ENCODE measurements at places on chromosomes 7 and 10.

DNA sequence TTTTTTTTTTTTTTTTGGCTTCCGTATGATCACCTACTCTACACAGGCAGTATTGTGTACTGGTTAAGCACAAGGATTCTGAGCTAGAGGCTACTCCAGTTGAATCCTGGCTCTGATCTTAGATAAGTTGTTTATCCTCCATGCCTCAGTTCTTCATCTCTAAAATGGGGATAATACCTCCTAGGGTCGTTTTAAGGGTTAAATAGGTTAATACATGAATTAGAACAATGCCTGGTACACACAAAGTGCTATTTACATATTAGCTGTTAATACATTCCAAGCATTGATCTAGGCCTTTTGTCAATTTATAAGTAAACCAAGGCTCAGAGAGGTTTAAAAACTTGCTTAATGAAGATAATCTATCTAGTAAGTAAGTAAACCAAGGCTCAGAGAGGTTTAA is 59.0 kb downstream of the ST7 start:
- DNase-seq = no peak

- no peak for DNase-seq
Observed at GRCh38 chr10:93139059-93139655, 65.5 kb downstream of the CYP26A1 start.

- DNase-seq = no peak
Observed at GRCh38 chr7:144050093-144050492, 1.3 kb downstream of the OR2A5 start.

DNA sequence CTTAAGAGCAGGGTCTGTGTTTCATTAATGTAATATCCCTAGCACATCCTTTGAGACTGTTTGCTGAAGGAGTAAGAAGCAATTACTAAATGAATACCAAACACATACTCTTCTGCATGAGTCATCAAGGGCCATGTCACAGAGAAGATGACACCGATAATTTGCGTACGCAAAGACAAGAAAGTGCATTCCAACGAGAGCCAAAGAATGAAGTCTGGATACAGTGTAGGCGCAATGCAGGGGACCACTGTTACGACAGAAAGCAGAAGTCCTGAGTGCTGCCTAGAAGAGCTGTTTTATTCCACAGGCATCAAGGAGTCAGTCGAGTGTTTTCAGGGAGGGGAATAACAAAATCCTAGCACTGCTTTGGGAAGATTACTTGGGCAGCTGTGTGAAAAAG is 62.7 kb downstream of the VPS41 start:
- DNase-seq = no peak

DNA sequence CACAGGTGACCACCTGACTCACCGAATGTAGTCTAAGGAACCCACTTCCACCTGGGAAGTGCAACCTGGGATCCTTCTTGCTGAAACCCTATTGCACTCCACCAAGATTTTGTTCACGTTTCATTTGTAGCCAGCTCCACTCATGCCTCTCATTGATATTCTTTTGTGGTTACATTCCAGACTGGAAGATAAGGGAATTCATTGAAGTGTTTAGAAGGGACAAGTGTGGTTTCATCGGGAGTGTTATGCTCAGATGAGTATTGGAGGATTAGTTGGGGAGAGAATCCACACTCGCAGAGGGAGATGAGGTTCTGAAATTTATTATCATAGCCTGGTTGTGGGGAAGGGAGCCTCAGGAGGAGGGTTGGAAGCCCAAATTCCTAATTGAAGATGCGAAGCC is 320.4 kb downstream of the KCNMA1 start:
- DNase-seq = no peak

GRCh38 chr7:38306914-38307313 is 33.5 kb upstream of the TARP start:
- no peak for DNase-seq

GRCh38 chr10:3067118-3067858 is at the start of gene PFKP:
Gene PFKP, plus strand, starts transcription at chr10:3067548. Its CDS starts 48 bp downstream, at chr10:3067596.
- DNase-seq = peak; percentile 82

DNA sequence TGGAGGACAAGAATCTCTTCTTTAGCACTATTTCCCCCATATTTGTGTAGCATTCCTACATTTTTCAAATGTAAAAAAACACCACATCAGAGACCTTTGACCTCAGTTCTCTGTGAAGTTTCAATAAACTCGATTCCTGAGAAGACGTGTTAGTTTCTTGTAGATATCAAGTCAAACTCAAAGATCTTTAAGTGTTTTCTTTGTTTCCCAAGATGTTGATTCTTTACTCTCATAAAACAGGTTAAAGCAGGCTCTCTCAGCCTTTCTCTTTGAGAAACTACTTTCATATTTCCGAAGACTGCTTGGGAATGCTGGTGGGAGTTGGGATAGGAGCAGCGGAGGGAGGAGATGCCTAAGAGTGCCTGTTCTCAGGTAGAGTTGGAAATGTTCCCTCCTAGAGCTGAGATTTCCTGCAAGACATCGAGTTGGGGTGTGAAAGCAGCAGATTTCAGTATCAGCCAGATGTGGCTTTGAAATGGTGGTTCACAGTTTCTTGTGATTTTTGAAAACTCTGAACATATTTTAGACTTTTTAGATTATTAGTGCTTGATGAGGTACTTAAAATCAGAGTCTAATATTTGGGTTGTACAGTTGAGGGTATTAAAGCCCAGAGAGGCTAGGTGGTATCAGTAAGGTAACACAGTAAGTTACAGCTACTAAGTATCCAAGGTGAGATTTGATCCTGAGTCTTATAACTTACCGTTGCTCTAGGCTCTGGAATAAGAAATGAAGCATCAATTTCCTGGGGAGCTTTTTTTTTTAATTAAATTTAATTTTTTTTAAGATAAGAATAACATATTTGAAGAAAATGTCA is 13.9 kb downstream of the ADK start:
- DNase-seq = no peak

- DNase-seq = no peak
Observed at GRCh38 chr7:151891182-151891581, 14.3 kb upstream of the PRKAG2 start.

GRCh38 chr10:108060246-108060645 is 895.7 kb upstream of the SORCS1 start:
- no peak for DNase-seq

- no peak for DNase-seq
Observed at GRCh38 chr10:86106616-86107015, 260.0 kb downstream of the GRID1 start.

- DNase-seq = no peak
Observed at GRCh38 chr7:25812086-25812850, 339.7 kb upstream of the NFE2L3 start.

- DNase-seq = no peak
Observed at GRCh38 chr7:151252961-151253711, 4.6 kb upstream of the SMARCD3 start.

DNA sequence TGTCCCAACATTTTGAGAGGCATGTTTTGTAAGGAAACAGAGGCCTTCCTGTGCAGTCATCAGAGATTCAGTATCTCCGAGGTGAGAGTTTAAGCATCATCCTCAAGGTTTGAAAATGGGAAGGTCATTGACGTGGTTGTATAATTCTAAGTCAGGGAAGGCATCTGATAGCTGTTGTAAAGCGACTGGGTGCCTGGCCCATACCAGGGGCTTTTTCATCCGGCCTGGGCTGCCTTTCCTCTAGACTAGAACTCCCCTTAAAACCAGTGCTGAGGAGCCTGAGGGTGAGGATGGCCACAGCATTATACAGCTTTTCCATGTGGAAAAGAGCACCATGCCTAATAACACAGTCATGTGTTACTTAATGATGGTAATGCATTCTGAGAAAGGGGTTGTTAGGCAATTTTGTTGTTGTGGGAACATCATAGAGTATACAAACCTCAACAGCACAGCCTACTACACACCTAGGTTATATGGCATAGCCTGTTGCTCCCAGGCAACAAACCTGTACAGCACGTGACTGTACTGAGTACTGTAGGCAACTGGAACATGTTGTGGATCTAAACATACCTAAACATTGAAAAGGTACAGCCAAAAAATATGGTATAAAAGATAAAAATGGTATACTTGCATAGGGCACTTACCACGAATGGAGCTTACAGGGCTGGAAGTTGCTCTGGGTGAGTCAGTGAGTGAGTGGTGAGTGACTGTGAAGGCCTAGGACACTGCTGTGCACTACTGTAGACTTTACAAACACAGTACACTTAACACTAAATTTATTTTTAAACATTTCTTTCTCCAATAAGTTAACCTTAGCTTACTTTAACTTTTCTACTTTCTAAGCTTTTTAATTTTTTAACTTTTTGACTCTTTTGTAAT is 13.5 kb upstream of the CACUL1 start:
- no peak for DNase-seq

- no peak for DNase-seq
Observed at GRCh38 chr10:36254199-36254598, 612.1 kb upstream of the FZD8 start.

DNA sequence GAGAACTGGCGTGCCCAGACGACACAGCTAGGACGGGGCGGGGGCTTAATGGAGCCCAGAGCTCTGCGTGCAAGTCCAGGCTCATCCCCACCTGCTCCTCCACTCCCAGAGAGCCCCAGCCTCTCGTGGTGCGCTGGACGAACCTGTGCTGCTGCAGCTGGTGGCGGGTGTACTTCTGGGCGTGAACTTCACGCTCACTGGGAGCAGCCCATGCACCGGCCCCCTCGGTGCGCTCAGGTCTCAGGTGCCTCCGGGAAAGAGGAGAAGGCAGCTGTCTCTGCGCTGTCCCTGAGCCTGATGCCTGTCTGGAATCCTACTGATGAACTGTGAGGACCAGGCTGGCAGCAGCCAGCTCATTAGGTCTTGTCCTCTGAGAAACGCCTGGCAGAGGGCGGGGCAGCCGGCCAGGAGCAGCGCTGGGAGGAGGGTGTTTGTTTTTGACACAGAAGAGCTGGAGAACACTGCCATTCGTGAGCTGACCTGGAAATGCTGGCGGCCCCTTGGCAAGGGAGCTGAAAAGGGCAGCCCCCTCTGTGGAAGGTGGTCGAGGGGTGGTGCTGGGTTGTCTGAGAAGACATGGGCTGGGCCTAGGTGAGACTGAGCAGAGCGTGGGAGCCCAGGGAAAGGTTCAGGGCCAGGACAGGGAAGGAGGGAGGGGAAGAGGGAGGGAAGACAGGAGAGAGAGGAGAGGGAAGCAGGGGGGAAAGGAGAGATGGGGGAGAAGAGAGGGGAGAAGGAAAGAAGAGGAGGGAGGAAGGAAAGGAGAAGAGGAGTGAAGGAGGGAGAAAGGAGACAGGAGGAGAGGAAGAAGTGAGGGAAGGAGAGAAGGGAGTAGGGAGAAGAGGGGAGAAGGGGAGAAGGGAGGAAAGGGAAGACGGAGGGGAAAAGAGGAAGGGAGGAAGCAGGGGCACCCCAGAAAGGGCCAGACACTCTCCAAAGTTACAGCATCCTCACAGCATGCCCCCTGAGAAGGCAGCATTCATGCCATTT is 53.5 kb upstream of the TNS3 start:
- no peak for DNase-seq

DNA sequence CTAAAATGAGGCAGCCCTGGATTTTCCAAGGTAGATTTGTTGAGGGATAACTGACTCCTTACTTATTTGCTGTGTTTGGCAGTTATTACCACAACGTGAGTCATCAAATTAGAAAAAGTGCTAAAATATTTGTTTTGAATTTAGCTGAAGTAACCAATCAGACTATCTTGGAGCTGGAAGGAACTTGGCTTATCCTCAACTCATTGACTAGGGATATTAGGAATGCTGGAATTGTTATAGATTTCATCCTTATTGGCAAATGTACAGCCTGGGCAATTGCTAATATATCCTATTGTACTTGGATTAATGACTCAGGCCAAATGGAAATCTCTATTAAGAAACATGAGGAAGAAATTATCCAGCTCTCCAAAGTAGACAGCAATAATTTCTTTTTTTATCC is 1189.0 kb upstream of the LRRN3 start:
- DNase-seq = no peak

DNA sequence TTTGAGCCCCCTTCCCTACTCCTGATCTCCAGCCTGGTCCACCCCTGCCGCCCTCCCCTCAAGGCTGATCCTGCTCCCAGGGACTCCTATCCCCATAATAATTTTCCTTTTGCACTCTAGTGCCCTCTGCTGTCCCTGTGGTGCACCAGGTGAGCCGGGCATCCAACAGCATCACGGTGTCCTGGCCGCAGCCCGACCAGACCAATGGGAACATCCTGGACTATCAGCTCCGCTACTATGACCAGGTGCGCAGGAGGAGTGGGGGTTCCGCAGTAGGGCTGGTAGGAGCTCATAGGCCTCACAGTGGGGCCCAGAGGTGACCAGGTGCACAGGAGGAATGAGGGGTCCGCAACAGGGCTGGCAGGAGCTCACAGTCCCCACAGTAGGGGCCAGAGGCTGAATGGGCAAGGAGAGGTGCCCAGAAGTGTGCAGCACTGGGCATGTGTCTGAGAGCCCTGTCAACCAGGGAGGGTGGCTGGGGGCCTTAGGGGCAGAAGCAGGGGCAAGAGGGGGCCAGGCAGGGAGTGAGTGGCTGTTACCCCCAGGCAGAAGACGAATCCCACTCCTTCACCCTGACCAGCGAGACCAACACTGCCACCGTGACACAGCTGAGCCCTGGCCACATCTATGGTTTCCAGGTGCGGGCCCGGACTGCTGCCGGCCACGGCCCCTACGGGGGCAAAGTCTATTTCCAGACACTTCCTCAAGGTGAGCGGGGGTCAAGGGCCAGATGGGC is 11.7 kb downstream of the EPHB6 start:
- DNase-seq = peak; percentile 43

GRCh38 chr10:37860494-37861190 is 3.2 kb upstream of the ZNF248 start:
- DNase-seq = no peak

GRCh38 chr10:133275684-133276092 is 980 bp downstream of the ADAM8 start:
- DNase-seq = peak; percentile 76

- no peak for DNase-seq
Observed at GRCh38 chr7:131244259-131244852, 83.3 kb upstream of the MKLN1 start.

DNA sequence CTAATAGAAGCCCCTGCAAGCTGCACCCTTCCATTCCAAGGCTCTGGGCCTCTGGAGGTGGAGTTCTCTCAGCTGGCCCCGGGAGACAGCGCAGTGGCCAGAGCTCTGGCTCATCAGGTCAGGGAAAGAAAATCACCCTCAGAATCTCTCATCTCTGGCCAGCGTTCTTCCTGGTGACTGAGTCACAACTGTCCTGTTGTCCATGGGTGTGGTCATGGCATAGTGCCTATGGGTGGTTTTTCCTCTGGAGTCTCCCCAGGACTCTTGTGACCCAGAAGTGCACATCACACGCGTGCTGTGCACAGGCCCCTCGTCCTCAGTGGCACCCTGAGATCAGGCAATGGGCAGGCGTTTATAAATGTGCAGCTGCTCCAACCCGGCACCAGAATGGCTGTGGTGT is 27.4 kb upstream of the FXYD4 start:
- no peak for DNase-seq

- DNase-seq = peak; percentile 54
Observed at GRCh38 chr10:91251430-91252056, 31.1 kb downstream of the PCGF5 start.
